ENCODE measurements at places on chromosomes 13 and 19. TPM values are rescaled to one million over a fixed set of nuclear protein-coding genes. Genes with fewer than 3 reads are reported as not detected.

- peak; percentile 70 for DNase-seq
Observed at GRCh38 chr13:113916330-113916815, 52.5 kb upstream of the GAS6 start.

Gene DMKN
- 63.0 TPM for total RNA-seq

GRCh38 chr19:12766051-12766521 is 9.3 kb downstream of the HOOK2 start:
- DNase-seq: peak; percentile 77

GRCh38 chr13:98886587-98887230 is 91.2 kb downstream of the DOCK9 start:
- DNase-seq: no peak

- peak; percentile 21 for DNase-seq
Observed at GRCh38 chr13:48656608-48657007, 2.9 kb downstream of the CYSLTR2 start.

DNA sequence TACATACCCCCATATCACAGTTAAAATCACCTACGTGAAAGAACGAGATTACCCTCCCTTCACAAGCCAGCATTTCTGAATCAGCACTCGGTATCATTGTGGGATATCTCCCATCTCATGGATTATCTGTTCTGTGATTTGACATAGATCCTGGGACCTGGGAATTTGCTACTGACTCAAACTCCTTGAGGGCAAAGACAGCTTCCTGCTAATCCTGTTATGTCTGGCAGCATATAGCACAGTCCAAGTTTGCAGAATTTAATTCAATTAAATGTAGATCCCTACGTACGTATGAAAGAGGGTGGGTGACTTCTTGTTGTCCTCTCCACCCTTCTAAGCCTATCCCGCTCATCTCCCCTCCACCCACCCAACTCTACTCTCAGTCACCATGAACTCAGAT is 476.5 kb downstream of the KLF5 start:
- no peak for DNase-seq

Gene RGCC
- total RNA-seq: 1.6 TPM

GRCh38 chr19:35165200-35166058 is 10.9 kb downstream of the FXYD5 start:
- DNase-seq: no peak

DNA sequence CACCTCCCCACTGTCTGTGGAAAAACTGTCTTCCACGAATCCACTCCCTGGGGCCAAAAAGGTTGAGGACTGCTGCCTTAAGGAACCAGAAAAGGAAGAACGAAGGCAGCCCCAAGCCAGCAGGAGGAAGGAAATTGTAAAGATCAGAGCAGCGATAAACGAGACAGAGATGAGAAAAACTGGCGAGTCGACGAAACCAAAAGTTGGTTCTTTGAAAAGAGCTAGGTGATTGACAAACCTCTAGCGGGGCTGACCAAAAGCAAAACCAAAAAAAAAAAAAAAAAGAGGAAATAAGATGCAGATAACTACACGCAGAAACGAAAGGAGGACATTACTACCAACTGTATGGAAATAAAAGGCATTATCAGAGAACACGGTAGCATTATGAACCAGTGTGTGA is 76.9 kb downstream of the GADD45B start:
- no peak for DNase-seq

GRCh38 chr13:44079413-44080205 is 199.9 kb downstream of the LACC1 start:
- DNase-seq: no peak

DNA sequence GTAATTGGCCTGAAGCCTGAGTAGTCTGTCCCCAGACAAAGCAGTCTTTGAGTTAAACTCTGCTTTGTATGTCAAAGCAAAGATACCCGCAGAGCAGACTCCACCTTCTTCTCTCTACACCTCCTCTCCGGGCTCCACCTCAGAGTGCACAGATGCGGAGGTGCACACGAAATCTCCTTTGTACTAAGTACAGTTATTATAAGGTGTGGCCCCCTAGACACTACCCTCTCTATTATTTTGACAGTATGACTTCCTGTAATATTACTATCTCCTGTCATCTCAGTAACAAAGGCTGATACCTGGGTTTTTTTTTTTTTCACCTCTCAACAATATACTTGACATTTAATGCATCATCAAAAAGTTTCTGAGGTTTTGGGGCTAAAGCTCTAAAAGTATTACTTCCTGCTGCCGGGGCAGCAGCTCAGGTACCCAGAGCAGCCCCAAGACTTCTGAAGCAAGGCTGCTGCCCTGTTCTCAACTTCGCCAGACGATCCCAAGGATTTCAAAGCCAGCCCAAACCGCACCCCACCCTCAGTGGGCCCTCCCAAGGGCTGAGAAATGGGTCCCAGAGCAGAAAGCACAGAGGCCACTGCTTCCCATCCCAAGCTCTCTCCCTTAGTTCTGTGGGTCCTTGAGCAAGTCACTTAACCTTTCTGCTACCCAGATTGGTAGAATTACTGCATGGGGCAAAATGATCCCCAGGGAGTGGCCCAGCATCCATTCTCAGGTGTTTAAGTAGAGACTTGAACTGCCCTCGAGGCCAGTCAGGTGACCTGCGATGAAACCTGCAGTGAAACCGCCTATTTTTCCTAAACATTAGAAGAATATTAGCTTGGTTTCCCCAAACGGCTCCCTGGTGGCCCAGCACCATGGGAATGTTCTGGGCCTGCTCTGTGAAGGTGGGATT is 180.6 kb downstream of the FOXO1 start:
- DNase-seq: no peak

Gene SERTM1
- 0.25 TPM for total RNA-seq

DNA sequence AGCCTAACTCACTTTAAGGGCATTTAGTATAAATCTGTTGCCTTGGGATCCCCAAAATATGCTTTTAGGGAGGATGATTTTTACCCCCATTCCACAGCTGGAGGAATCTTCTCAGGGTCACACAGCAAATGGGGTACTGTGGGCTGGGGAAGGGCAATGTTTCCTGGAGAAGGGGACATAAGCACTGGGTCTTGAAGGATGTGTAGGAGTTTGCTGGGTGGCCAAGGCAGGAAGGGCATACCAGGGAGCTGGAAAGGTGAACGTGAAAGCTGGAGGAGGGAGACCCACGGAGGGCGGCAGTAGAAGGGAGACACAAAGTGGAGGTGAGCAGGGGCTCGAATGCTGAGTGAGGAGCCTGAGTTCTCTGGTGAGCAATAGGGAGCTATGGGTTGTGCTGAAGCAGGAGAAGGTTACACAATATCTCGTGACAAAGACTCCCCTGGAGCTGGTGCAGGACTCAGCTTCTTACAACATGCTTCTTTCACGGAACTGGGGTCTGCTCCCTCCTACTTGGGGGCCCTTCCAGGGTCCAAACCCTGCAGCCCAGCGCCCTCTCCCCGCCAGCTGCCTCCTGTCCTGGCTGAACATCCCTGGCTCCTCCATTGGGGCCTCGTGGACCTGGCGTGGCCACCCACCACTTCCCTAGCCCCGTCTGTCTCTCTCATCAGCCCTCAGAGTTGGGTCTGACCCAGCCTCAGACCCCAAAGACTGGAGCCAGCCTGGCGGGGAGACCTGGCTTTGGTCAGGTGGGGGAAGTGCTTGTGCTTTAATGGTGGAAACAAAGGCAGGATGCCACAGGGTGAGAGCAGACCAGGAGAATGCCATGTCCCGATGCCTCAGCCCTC is 11.1 kb downstream of the CILP2 start:
- no peak for DNase-seq

Gene SERPINE3
- total RNA-seq: not detected

- peak; percentile 97 for DNase-seq
Observed at GRCh38 chr19:53867225-53868090, at the start of gene MYADM. TSS of gene MYADM (plus strand) at chr19:53867883. CDS start at chr19:53873530, 5,647 bp downstream.

DNA sequence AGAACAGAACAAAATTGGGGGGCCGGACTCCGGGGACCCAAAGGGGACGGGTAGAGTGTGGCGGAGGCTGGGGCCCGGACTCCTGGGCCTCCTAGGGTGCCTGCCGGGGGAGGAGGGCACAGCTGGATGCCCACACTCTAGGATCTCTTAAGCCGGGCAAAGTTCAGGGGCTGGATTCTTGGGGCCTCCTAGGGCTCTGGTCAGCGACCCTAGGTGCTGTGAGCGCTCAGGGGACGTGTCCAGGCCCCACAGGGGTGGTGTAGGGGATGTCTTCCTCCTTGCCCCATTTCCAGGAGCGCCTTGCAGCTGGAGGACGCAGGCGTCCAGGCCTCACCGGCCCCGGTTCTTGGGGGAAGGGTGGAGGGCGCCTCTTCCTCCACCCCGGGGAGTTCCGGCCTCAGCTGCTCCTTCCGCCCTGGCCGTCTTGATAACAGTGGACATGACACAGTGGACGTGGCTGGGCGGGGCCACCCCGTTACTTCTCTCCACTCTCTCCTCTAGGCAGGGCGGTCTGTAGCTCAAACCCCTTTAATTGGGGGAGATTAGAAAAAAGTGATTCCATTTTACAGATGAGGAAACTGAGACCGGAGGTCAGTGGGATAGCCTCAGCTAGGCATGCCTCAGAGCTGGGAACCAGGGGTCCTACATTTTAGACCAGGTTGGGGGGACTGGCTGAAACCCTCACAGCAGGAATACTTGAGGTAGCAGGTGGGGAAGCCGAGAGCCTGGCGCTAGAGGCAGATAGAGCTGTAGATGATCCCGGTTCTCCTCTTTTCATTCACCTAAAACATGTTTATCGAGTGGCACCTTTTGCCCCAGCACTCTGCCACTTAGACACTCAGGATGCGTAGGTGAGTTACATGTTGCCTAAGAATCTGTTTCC is 705 bp downstream of the STXBP2 start:
- DNase-seq: no peak

DNA sequence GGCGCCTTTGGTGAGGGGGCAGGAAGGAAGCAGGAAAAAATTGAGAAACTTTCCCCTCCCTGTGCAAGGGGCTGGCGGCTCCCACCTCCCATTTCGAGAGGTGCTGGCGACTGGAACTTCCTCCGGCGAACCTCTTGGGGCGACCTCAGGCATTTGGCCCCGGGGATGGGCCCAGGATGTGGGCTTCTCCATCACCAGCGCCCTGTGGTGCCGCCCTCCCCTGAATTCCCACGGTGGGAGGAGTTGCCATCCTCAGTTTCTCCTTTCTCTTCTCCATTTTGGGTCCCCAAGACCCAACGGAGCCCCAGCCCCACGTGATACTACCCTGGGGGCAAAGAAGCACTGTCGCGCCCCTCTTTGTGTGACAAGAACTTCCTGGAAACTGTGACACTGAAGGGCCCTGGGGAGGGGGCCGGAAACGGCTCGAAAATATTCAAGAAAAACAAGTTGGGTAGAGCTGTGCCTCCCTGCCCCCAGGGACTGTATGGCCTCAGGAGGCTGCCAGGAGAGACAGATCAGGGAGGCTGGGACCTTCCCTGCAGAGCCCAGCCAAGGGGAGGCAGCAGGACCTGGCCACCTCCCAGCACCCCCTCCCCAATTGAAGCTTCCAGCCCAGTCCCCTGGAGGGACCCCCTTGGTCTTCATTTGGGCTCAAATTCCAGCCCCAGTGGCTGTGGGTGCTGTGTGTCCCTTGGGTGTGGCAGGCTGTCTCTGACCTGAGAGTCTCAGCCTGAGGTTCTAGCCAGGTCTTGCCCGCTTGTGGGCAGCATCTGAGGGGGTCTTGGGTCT is 16.2 kb upstream of the AP1M2 start:
- DNase-seq: no peak

DNA sequence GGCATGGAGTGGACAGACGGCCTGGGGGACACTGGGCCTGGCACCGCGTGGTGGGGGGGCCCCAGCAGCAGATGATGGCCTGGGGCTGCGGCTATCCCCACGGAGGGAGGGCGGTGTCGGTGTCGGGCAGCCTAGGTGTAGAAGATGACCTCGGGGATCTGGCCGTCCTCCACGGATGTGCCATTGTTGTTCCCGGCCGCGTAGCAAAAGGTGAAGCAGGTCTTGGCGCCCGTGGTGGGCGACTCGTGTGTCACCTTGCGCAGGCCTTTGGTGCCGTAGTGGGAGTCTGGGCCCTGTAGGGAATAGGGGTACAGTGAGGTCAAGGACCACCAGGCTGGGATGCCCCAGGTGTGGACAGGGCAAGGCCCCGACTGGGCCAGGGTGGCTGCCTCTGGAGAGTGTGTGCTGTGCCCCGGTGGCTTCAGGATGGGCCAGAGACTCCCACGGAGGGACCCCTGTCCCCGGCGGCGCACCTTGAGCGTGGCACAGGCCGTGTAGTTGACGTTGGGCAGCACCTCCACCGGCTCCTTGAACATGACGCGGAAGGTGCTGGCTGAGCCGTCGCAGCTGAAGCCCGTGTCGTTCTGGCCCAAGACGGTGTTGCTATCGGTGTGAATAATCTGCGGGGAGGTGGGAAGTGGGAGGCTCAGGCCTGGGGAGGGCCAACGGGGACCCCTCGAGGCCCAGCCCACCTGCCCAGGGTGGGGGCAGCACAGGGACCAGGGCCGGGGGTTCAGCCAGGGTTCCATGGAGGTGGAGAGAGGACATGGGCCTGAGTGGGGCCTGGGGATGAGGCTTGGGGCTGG is 29.0 kb downstream of the BTBD2 start:
- DNase-seq: no peak

DNA sequence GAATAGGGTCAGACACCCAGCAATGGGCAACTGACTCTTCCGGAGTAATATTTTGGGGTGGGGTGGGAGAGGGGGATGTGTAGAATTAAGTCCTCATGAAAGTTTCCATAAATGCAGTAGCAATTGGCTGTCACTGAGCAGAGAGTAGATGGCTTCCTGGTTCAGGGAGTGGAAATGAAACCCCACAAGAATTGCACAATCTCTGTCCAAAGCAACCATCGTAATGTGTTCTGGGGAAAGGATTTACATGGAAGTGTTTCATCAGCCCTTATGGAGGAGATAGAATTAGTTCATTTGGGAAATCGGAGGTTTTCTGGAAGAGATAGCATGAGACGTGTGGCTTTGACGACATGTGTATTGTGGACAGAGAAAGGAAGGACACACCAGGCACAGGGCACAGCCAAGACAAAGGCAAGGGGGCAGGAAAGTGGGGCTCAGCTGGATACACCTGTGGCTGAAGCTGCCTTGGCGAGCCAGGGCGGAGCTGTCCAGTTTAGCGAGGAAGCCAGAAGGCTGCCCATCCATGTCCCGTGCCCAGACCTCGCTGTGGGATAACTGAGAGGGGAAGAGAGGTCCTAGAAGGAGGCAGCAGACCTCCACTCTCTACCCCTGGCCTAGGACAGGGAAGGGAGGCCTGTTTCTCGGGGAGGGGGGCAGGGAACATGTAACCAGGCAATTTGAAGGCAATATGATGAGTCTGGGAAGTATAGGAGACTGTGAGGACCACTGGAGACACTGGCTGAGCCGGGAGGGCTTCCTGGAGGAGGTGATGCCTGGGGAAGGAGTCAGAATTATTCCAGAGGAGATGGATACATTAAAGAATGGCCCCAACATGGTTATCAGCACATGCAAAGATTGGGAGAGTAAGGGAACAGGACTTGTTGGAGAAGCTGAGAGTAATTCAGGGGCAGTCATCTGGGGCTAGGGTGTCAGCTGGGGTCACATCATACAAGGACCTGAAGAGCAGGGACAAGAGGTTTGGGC is 2.6 kb upstream of the CLEC4G start:
- peak; percentile 21 for DNase-seq
